ENCODE measurements at places on chromosomes 11 and 22.

GRCh38 chr11:60970369-60970774 is 1.1 kb upstream of the CD6 start:
- peak; percentile 65 for DNase-seq

GRCh38 chr22:49724030-49724892 is 103.4 kb downstream of the BRD1 start:
- no peak for DNase-seq

DNA sequence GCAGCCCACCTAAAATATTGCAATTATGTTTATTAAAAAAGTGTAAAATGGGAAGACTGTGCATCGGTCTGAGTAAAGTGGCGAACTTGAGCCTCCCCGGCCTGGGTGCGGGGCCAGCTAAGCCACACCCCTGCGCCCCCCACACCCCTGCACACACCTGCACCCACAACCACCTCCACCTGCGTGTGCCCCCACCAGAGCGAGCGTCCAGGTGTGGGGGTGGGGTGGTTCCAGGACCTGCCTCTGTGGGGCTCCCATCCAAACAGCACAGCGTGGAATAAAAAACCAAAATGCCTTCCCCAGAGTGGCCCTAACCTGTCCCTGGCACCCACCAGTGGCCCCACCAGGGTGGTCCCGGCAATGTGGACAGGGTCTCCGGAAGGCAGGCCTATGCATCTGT is 30.1 kb upstream of the CARS1 start:
- no peak for DNase-seq

GRCh38 chr22:17924735-17925364 is 99.5 kb downstream of the MICAL3 start:
- peak; percentile 38 for DNase-seq

DNA sequence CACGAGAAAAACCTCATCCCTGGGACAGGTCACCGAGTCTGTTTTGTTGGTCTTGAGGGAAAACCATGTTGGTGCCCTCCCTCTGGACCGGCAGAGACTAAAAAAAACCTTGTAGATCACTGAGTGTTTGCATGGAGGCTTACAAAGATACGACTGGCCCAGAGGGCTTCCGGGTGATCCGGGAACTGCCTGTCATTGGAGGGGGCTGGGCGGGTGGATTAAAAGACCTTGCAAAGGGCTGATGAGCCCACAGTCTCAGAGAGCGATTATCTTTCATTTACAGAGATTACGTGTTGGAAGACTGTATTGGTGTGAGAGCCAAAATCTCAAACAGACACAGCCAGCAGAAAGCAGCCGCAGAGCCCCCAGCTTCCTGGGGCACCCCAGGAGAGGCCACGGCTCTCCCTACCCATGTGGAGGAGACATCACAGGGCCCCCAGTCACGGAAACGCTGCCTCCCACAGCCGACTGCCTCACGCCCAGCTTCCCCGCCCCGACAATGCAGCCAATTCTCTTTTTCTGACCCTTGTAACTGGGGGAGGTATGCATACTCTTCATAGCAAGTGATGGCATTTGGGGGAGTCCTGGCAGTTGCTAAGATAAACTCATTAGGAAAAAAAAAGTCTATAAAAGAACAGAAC is 426.4 kb downstream of the CTTN start:
- no peak for DNase-seq
